ENCODE measurements at places on chromosomes 16 and 17.

- DNase-seq: no peak
Measured at GRCh38 chr17:81980707-81981343, 3.4 kb downstream of the ASPSCR1 start.

DNA sequence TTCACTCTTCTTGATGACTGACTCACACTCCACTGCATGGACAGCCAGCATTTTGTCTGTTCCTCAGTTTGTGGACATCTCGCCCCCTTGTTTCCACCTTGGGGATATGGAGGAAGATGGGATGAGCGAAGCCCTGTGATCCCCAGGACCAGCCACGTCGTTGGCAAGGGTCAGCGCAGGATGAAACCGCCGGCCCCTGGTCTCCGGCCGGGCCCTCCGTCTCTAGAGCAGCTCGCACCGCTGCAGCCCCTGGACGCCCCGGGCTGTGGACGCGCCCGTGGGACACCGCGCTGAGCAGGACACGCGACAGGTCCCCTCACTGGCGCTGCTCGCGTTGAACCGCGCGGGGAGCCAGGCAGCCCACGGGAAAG lies 604 bp upstream of the ZC3H18 start:
- DNase-seq: no peak

DNA sequence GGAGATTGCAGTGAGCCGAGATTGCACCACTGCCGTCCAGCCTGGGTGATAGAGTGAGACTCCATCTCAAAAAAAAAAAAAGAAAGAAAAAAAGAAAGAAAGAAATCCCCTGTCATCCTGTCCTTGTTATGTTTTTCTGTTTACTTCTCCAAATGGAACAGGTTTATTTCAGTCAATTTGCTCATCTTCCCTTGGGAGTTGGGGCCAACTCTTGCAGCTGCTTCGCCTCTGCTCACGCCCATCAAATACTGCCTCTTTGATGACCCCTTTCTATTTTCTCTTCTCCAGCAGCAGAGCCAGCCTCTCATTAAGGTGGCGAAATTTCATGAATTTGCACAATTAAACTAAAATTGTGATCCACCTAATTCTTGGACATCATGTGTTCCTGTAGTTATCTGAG lies 173.4 kb downstream of the ZNF18 start:
- DNase-seq: no peak

DNA sequence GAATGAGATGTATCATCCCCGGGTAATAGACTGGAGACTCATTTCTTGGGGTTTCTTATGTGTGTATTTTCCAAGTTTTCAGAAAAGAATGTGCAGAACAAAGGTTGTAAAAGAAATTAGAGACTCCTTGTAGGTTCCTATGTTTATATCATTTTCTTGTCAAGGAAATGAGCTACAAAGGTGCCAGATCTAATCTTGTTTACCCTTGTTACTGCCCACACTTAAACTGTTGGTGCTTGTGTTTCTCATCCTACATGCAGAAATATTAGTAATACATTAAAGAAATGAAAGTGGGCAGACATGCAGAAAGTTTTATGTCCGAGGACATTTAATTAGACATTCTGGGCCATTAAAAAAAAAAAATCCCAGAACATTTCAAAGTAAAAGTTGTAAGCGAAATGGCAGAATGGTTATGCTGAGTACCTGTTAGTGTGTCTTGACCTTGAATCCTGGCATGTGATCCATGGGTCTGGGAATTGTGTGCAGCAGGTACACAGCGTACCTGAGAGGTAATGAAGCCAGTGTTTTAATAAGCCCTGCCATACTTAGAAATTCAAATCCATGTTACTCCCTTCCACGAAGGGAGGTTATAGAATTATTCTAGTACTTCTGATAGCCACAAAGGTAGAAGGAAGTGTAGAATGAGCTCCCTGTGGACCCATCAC lies 62.6 kb upstream of the CACNG5 start:
- no peak for DNase-seq

DNA sequence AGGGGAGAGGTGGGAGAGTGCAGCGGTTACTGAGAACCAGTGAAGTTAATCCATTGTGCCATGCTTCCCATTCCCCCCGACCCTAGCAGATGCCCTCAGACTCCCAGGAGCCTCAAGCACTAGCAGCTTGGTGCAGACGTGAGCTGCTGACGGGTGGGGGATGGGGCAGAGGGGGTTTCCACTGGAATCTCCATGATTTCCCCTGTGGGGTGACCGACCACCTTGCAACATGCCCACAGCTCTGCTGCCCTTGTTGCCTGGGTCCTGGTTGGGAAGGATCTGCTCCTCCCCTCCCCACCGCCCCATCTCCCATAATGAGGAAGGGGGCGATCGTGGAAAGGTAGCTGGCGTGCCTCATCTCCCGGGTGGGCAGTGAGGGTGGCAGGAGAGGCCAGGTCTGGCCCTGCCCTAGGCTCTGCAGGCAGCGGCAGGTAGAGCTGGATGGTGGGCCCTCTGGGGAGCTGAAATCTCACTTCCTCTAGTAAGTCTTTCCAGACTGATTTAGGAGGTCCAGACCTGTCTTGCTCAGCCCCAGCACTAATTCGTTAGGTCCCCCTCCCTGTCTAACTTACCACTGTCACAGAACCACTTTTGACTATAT lies 9.6 kb downstream of the FLOT2 start:
- DNase-seq: no peak

DNA sequence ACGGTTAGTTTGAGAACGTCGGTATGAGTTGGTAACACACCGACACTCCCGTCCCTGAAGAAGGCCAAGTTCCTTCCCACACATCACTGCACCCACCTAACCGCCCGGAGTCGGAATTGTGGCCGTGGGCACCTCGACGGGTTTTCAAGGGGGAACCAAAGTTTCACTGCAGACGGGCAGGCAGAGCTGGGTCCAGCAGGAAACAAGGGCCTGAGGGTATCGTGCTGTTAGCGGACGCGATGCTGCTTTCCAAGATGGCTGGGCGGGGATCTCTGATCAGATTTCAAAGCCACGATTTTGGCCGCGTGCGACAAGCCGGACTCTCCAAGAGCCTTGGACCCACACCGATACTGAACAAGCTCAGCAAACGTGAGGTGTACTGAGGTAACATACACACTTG lies 82.3 kb upstream of the DOC2B start:
- no peak for DNase-seq

- DNase-seq: no peak
Measured at GRCh38 chr17:64984181-64984580, 64.9 kb upstream of the LRRC37A3 start.

DNA sequence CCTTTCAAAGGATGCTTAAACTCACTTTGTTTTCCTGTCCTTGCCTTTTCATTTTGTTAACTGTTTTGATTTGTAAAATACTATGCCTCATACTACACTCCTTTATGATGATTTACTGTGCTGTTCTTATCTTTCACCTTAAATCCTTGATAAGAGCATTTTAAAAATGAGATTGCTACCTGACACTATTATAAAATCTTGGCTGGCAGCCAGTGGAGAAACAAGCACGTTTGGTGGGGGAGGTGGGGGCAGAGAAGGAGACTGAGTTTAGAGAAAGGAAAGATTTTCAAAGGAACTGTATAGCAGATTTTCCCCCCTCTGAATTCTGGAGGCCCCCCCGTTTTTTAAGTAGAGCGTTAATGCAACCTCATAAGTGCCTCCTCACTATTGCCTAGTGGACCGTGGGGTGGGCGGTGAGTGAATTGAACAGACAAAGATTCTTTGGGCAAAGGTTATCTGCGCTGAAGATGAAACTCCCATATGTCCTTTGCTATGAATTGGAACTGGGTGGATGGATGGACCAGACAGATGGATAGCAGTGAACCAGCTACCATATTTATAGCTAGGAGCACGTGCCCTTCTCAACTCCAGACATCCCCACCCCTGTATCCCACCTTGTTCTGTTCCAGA lies 200.2 kb downstream of the CCDC182 start:
- DNase-seq: no peak

GRCh38 chr17:62641153-62641552 lies 13.7 kb downstream of the MRC2 start:
- no peak for DNase-seq

DNA sequence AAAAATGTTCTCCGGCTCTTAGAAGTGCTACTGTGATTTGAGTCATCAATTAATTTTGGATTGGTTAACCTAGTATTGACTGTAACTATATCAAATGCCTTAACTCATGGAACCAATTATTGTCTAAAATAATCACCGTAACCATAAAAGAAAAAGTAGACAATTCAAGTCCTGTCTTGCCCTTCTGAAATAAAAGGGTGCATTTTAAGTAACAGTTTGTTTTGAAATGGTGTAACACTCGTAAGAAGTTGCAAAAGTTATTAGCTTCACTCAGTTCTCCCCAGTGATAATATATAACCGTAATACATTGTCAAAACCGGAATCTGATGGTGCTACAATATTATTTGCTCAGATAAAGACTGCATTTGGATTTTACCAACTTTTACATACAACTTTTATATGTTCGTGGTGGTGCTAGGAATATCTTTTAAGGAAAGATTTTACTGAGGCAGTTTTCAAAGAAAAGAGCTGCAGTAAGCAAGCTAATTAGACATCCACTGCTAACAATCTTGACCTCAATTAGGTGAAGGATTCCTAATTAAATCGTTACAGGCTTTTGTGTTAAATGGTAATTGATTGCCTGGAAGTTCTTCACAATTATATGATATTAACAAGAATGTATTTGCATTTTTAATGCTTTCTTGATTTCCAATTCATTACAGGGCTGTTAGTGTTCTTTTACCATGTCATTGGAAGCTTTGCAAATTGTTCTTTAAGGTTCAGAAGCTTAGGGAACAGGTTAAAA lies 413.1 kb upstream of the MON1B start:
- no peak for DNase-seq

GRCh38 chr16:2237493-2238149 lies 1.4 kb downstream of the DNASE1L2 start:
- no peak for DNase-seq

DNA sequence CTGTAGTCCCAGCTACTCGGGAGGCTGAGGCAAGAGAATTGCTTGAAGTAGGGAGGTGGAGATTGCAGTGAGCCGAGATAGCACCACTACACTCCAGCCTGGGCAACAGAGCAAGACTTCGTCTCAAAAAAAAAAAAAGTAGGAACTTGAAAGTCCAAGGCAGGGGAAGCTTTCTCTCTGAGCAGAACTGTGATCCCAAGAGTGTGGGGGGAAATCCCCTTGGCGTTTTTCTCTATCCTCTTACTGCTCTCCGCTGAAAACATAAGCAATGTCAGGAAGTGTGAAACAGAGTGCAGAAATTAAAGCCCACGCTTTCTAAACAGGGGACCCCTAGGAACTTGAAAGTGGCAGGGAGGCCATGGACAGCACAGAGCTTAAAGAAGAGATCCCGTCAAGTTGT lies 9.8 kb upstream of the CMTM3 start:
- no peak for DNase-seq

GRCh38 chr17:67488161-67488560 lies 111.1 kb downstream of the PITPNC1 start:
- no peak for DNase-seq

DNA sequence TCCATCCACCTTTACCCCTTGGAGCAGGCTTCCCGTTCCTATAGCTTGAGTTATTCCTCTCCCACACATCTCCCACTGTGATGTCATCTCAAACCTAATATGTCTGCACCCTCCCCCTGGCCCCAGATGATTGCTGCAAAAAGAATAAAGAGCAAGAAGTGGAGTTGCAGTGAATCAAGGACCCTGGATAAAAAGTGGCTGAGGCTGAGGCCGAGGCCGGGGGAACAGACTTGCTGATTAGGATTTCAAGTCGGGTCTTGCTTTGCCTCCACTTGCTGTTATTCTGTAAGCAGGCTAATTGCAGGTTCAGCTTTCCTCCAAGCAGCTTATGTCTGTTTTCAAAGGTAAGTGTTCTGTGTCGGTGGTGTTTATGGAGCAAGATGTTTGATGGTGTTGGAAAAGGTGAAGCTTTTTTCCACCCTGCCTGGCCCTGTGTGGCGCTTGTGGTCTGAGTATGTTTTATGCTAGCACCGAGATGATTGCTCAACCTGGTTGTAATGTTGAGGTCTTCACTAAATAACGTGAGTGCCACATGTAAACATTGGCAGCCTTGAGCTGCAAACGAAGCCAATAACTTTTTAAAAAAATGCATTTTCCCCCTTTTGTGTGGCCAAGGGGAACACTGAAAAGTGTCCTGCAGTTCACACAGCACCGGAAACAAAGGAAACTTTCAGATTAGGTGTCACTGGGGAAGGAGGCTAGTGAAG lies 15.4 kb downstream of the HS3ST3B1 start:
- no peak for DNase-seq
